ENCODE measurements at places on chromosomes 1 and 21. TPM values are rescaled to one million over a fixed set of nuclear protein-coding genes. Genes with fewer than 3 reads are reported as not detected.

DNA sequence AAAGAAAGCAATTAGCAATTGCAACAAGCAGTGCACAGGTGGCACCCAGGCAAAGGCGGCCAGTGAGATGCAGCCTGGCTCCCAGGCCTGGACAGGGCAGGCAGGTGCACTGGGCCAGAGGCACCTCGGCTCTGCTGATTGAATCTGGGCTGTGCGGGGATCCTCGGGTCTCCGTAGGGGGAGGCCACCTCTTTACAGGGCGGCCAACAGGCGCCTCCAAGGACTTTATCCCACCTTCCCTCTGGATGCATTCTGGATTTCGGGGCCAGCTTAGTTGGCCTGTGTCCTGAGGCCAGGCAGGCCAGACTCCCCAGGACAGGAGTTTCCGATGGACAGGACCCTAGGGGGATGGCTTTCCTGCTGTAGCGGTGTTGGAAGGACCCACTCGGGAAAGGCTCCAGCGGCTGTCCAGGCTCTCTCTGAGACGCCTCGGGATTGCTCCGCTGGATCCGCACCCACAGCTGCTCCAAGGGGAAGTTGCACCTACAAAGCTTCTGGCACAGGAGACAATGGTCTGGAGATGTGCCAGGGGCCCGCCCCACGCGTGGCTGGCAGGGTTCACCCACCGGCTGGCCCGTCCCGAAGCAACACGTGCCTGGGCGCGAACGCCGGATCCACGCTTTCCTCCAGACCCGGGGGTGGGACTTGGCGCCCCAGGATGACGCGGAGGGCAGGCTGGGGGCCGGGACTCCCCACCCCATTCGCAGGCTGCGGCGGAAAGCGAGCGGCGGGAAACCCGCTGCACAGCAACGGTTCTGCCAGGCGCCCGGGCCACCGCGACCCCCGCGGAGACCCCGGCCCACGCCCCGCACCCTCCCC is 810 bp downstream of the SLC19A1 start:
- peak overlapping the region; percentile 75 for H3K4me3 ChIP-seq
- H3K4me1 ChIP-seq: peaks cover 6% of the 10 kb centered on the region
- no peak overlapping the region for H3K27ac ChIP-seq
- H3K36me3 ChIP-seq: no peaks in the 10 kb centered on the region

DNA sequence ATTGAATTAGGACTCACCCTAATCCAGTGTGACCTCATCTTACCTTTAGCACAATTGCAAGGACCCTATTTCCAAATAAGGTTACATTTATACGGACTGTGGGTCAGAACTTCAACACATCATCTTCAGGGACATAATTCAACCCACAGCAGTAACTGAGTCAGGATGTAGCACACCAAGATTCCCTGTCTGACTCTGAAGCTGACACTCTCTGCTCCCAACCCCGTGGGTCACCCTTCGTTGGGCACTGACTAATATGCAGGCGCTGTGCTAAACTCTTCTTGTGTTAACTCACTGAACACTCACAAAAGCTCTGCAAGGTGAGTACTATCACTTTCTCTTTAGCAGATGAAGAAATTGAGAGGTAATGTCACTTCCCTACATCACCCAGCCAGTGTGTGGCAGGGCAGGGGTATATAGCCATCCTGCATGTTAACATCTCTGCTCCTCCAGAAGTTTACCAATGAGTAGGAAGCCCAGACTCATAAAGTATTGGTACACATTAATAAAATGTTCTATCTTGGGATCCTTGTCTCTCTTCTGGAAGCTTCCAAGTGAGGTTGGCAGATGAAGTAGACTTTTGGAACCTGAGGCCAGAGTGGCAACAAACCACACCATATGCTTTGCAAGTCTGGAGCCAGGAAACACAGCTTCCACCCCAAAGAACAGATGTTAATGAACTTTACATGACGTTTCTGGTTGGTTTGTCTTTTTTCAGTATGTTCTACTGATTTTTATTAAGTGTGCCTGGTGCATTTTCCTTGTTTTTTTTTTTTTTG is 139.2 kb upstream of the KLHDC7A start:
- no peak overlapping the region for H3K27ac ChIP-seq
- H3K27me3 ChIP-seq: no peaks in the 10 kb centered on the region
- H3K4me3 ChIP-seq: no peak overlapping the region

DNA sequence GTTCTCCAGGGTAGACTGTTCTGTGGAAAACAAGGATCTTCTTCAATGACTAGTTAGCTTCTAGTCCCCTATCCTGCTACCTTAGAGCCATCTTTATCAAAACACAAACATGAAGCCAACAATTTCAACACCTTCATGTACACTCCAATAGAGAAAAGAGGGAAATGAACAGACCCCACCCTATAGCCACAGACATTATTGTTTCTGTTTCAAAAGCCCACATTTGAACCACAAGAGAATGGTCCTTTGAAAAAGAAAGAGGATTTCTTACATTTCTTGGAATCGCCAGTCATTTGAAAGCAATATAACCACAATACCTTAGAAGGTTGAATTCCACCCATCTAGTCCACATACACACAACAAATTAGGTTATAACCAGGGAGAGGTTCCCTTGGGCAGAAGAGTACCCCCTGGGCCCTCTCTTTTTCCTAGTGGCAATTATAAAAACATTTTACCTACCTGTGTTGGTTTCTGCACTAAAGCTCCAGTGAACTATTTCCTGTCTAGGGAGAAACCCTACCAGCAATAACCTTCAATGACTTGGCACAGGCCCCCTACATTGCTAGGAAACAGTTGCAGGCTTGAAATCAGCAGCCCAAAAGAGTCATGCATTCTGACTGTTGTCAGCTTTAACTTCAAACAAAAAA is 2.7 kb upstream of the LPGAT1 start:
- H3K27me3 ChIP-seq: no peaks in the 10 kb centered on the region
- H3K27ac ChIP-seq: no peak overlapping the region
- no peaks in the 10 kb centered on the region for H3K4me1 ChIP-seq
- H3K36me3 ChIP-seq: no peaks in the 10 kb centered on the region
- DNase-seq: no peak
- H3K4me3 ChIP-seq: no peak overlapping the region

GRCh38 chr1:121522061-121522759 is 337.4 kb downstream of the SRGAP2C start:
- H3K4me3 ChIP-seq: no peak overlapping the region
- H3K27me3 ChIP-seq: peaks cover 2% of the 10 kb centered on the region
- H3K36me3 ChIP-seq: no peaks in the 10 kb centered on the region
- no peaks in the 10 kb centered on the region for H3K4me1 ChIP-seq
- no peak overlapping the region for H3K27ac ChIP-seq
- no peak for DNase-seq

DNA sequence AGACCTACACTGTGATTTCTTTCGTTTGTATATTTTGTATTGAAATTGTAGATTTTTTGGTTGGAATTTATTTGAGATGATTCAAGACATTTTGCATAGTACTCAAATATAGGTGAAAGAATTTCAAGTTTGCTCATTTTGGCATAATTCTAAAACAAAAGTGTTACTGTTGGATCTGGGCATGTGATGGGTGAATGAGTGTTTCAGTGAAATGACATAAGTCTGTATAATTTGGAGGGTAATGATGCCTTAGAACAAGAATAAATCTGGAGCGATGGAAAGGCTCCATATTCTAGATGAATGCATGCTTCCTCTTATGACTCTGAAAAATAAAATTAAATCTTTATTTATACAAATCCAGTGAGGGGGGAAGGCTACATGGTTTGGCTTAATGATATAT is 41.0 kb downstream of the NFIA start:
- peaks cover 3% of the 10 kb centered on the region for H3K4me1 ChIP-seq
- H3K27me3 ChIP-seq: no peaks in the 10 kb centered on the region
- DNase-seq: no peak
- no peaks in the 10 kb centered on the region for H3K36me3 ChIP-seq
- H3K4me3 ChIP-seq: no peak overlapping the region
- H3K27ac ChIP-seq: no peak overlapping the region

DNA sequence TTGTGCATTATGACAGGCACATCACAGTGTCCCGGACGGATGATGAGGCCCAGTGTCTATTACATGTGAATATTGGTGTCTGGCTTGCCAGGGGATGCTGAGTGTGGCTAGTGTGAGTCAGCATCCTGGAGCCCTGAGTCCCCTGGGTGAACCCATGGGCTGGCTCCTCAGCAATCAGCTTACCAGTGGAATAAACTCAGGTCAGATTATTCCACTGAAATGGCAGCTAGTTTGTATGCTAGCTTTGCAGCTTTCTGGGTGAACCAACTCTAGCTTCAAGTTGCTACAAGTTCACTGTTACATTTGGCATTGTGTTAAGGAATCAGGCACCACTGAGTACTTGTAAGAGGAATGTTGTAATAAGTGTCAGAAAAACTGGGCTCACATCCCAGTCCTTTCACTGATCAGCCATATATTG is 23.9 kb upstream of the RPTN start:
- no peak overlapping the region for H3K4me3 ChIP-seq
- H3K27ac ChIP-seq: peak overlapping the region; percentile 48
- H3K27me3 ChIP-seq: no peaks in the 10 kb centered on the region
- H3K36me3 ChIP-seq: no peaks in the 10 kb centered on the region
- no peaks in the 10 kb centered on the region for H3K4me1 ChIP-seq
- DNase-seq: no peak

- H3K4me3 ChIP-seq: no peak overlapping the region
- H3K4me1 ChIP-seq: no peaks in the 10 kb centered on the region
- no peaks in the 10 kb centered on the region for H3K27me3 ChIP-seq
- DNase-seq: no peak
These were observed 8.1 kb downstream of the GBP7 start for GRCh38 chr1:89167590-89168230.

GRCh38 chr1:166111430-166111829 is 55.4 kb downstream of the FAM78B start:
- no peak for DNase-seq
- H3K27ac ChIP-seq: no peak overlapping the region
- H3K27me3 ChIP-seq: no peaks in the 10 kb centered on the region
- no peaks in the 10 kb centered on the region for H3K4me1 ChIP-seq
- no peak overlapping the region for H3K4me3 ChIP-seq

DNA sequence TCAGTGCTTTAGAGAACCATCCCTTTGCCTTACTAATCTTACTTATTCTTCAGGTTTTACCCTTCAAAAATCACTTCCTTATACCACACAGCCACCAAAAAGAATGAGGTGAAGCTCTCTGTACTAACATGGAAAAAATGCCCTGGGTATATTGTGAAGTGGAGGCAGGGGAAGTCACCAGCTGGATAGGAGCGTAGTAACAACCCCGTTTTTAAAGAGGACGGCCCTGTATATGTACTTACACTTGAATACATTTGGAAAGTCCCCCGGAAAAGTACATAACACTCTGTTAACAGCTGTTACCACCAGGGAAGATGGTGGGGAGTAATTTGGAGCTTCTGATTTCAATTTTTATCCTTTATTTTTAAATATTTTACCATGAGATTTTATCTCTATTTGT is 28.2 kb upstream of the KHDRBS1 start:
- no peaks in the 10 kb centered on the region for H3K27me3 ChIP-seq
- H3K4me3 ChIP-seq: no peak overlapping the region
- no peaks in the 10 kb centered on the region for H3K36me3 ChIP-seq
- no peaks in the 10 kb centered on the region for H3K4me1 ChIP-seq
- peak overlapping the region; percentile 48 for H3K27ac ChIP-seq

- no peaks in the 10 kb centered on the region for H3K4me1 ChIP-seq
- no peak for DNase-seq
- H3K36me3 ChIP-seq: no peaks in the 10 kb centered on the region
- H3K4me3 ChIP-seq: no peak overlapping the region
- peaks cover 75% of the 10 kb centered on the region for H3K27me3 ChIP-seq
These were observed 94.6 kb upstream of the ARHGEF16 start for GRCh38 chr1:3359756-3360440.

DNA sequence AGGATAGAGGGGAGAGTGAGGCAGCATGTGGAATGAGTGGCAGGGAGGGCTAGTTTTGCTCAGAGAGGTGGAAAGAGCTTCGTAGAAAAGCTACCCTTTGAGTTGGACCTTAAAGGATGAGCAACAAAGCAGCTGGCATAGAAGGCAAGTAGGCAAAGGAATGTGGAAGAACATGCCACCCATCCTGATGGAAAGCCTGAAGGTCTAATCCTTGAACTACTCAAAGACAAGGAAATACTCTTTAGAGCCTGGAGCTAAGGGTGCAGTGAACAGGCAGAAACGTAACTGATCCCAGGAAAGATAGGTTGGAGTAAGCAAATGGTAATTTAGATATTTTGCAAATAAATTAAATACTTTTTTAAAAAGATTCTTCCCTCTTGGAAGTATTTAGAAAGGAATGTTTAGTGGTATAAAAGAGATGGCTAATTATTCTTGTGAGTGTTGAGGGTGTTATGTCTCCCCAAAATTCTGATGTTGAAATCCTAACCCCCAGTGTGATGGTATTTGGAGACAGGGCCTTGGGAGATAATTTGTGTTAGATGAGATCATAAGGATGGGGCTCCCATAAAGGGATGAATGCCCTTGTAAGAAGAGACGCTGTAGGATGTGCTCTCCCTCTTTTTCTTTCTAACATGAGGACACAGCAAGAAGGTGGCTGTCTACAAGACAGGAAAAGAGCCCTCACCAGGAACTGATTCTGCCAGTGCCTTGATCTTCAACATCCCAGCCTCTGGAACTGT is 308.1 kb upstream of the RUNX1 start:
- no peak overlapping the region for H3K4me3 ChIP-seq
- no peak for DNase-seq
- H3K27me3 ChIP-seq: no peaks in the 10 kb centered on the region
- H3K4me1 ChIP-seq: no peaks in the 10 kb centered on the region

- no peaks in the 10 kb centered on the region for H3K27me3 ChIP-seq
- no peaks in the 10 kb centered on the region for H3K4me1 ChIP-seq
- H3K36me3 ChIP-seq: no peaks in the 10 kb centered on the region
- H3K4me3 ChIP-seq: no peak overlapping the region
These were observed 15.1 kb upstream of the CLCA1 start for GRCh38 chr1:86453664-86454063.

Gene ADORA3
- 13.8 TPM for total RNA-seq

DNA sequence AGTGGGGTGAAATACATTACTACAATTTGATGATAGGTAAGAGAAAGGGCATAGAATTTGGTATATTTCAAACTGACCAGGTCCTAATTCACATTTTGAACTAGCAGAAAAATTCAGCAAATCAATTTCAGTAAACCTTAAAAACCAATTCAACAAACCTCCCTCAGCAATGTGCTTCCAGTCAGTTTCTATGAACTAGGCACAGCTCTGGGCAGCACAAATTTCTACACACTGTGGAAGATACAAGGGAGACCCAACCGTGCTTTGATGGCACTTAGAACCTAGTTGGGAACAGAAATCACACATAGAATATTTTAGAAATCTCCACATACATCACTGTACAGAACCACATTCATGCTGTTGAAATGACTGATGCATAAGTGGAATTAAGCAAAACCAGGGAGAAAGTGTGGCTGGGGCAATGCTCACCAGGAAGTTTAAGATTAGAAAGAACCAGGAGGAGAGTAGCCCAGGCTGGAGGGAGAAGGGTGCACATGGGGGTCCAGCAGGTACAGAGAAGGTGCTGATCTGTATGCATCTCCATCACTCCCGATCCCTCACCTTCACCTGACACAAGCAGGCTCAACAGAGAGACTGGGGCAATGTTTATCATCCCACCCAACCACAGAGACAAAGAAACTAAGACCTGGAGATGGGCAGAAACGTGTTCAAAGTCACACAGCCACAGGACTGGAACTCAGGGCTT is 14.8 kb downstream of the C1orf226 start:
- H3K4me3 ChIP-seq: no peak overlapping the region
- no peaks in the 10 kb centered on the region for H3K4me1 ChIP-seq
- no peaks in the 10 kb centered on the region for H3K36me3 ChIP-seq
- no peak for DNase-seq
- no peaks in the 10 kb centered on the region for H3K27me3 ChIP-seq

All from breast epithelium (tissue), 4 donors.